ENCODE measurements at places on chromosomes 7 and 10. TPM values are rescaled to one million over a fixed set of nuclear protein-coding genes. Genes with fewer than 3 reads are reported as not detected.

The HSPA12A gene
- total RNA-seq: 19.8 TPM

- DNase-seq: no peak
Measured at GRCh38 chr10:71772832-71773220, 494 bp downstream of the VSIR start.

The CFAP46 gene
- 1.4 TPM for total RNA-seq

GRCh38 chr10:127905001-127905847, 1.7 kb upstream of the PTPRE start:
- no peak for DNase-seq
